ENCODE measurements at places on chromosomes 2 and 18. TPM values are rescaled to one million over a fixed set of nuclear protein-coding genes. Genes with fewer than 3 reads are reported as not detected.

Gene ARID5A
- polyA plus RNA-seq, result 3.1 TPM

Gene ADCYAP1
- polyA plus RNA-seq, result not detected

Gene ABHD3
- polyA plus RNA-seq, result 5.7 TPM

Gene RPRM
- not detected for polyA plus RNA-seq

DNA sequence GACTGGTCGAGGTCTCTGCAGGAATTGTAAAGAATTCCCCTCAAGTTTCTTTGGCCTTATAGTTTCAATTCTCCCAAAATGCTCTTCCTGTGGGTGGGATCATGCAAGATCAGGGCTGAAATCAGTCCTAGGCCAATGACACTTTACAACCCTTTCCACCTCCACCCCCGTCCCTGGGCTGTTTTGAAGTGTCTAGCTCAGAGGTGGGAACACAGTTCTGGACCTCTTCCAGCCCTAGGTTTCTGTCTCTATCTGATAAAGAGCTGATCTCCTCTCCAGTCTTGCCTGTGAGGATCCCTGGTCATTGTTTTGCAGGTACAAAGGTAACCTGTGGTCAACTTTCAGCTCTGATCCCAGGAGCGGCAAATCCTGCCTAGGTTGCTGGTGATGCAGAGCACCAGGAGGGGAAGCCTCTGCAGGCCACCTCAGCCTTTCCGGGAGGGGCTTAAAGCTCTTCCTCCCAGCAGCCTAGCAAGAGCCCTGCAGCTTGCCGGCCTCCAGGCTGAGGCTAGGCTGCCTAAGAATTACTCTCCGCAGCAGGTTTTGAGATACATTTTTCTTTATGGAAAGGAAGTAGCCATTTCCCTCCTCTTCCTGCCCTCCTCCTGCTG is 69.8 kb upstream of the WIPF1 start:
- DNase-seq, result no peak

DNA sequence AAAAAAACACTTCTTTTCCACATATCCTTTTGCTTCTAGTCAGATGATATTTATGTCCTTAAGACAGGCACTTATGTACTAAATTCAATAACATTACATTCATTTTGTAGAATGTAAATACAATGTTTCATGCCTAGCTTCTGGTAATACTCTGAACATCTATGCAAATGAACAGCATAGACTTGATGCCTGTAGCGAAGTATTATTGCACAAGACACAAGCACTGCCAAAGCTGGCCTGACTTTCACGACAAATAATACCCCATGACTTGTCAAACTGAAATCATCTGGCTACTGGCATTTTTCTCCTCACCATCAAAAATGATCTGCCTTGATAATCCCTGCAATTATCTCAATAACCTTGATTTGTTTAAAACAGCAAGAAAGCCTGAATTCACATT is 101.3 kb downstream of the L3MBTL4 start:
- DNase-seq, result no peak

DNA sequence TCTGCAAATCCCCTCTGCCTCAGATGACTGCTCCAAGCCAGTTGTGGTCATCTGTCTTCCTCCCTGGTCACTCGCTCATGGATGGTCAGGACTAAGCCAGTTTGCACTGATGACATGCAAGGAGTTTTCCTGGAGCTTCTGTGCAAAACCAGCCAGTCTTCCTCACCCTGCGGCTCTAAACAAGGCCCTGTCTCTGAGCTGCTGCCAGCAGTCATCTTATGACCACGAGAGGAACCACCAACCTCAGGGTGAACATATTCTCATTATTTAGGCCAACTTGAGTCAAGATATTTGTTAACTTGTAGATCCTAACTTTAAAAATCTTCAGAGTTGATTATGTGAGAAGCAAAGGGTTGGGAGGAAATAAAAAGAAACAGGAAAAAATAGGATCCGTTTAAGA is 119.9 kb upstream of the CAB39 start:
- DNase-seq, result no peak

DNA sequence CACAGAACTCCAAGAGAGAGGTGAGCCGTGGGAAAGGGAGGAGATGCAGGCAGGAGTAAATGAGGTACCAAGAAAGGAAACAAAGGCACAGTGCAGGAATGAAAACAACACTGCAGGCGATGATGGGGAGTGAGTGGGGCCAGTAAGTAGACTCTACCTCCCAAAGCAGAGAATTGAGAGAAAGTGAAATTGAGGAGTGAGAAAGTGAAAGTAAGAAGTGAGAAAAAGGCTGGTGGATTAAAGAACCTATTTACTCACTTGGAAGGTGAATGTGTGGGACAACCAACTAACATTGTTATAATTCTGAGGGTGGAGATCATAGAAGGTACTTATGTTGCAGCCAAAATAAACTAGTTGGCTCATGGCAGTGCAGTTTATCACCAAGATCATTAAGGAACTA is 193.1 kb upstream of the TMEM200C start:
- DNase-seq, result no peak

DNA sequence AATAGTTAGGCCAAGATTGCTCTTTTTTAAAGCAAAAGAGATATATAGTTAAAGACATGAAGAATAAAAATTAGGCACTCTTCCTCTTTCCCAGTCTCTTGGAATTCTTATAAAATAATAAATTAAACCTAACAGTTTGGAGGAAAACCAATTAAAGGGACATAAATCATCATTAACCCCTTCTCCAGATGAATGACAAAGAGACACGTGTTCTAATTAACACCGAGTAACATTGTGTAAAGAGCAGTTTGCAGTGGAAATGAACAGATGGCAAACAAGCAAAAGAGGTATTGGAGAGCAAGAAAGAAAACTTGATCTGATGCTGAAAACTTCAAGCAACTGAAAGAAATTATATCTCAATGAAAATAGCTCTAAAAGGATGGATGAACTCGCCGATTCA is 48.4 kb downstream of the BCL2 start:
- DNase-seq, result no peak

GRCh38 chr18:22337833-22338232 is 79.9 kb downstream of the CTAGE1 start:
- no peak for DNase-seq

- DNase-seq, result no peak
Measured at GRCh38 chr2:198873503-198874471, 584.0 kb downstream of the SATB2 start.

GRCh38 chr2:150012986-150013385 is 425.4 kb upstream of the MMADHC start:
- no peak for DNase-seq

Measured in AG04450 (cell line).